Aortic smooth muscle cell (primary cell): ENCODE measurements at places on chromosomes 12 and 14. TPM values are rescaled to one million over a fixed set of nuclear protein-coding genes. Genes with fewer than 3 reads are reported as not detected.

GALNT16 gene
- total RNA-seq = 1.8 and 2.5 TPM in 2 replicates

TESPA1 gene
- total RNA-seq = not detected in 2 replicates

TAS2R50 gene
- 1.8 and 4.7 TPM in 2 replicates for total RNA-seq

SIX6 gene
- not detected in 2 replicates for total RNA-seq

CLEC4A gene
- 0.13 and 0.31 TPM in 2 replicates for total RNA-seq

A2ML1 gene
- 0.53 TPM in 1 of 2 replicates, not detected in the other for total RNA-seq

TAS2R19 gene
- 2.8 and 6.0 TPM in 2 replicates for total RNA-seq

KRT79 gene
- total RNA-seq = not detected in 2 replicates

SPIC gene
- not detected in 2 replicates for total RNA-seq

STAB2 gene
- total RNA-seq = not detected in 2 replicates

TEX52 gene
- not detected in 2 replicates for total RNA-seq

NGB gene
- total RNA-seq = not detected in 2 replicates

HOXC4 gene
- not detected in 2 replicates for total RNA-seq

GALNT8 gene
- under 0.01 TPM in 1 of 2 replicates, not detected in the other for total RNA-seq

ABCD2 gene
- total RNA-seq = under 0.01 TPM in 1 of 2 replicates, not detected in the other
